ENCODE measurements at places on chromosomes 2 and 18.

- no peak for DNase-seq
Measured at GRCh38 chr2:218291318-218292047, 820 bp downstream of the TMBIM1 start.

DNA sequence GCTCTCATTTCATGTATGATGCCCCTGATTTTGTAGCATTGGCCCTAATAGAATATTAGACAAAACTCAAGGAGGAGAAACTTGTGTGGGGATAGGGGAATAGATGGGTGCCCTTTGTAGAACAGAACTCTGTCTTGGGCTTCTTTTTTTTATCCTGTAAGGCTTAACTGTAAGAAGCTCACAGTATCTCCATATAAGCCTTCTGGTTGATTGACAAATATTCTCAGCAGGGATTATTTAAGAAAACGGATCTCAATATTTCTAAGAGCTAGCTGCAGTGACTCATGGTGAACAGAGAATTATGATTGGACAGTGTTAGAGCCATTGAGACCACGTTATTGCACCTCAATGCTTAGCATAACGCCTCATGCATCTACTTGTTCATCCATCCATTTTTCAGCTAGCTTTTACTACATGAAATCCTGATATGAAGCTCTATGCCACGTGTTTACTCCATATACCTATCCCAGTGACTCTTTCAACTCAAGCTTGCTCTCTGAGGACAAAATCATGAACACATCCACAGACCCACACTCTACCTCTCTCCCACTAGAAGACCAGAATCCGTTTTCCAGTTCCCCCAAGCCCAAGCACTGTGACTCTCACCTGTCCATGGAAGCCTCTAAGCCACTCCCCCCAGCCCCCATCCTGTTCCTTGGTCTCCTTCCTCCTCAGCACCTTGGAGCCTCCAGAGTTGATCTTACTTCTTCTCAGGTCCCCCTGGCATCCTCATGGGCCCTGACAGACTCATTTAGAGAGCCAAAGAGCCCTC lies 99.2 kb downstream of the BCL2L11 start:
- no peak for DNase-seq

DNA sequence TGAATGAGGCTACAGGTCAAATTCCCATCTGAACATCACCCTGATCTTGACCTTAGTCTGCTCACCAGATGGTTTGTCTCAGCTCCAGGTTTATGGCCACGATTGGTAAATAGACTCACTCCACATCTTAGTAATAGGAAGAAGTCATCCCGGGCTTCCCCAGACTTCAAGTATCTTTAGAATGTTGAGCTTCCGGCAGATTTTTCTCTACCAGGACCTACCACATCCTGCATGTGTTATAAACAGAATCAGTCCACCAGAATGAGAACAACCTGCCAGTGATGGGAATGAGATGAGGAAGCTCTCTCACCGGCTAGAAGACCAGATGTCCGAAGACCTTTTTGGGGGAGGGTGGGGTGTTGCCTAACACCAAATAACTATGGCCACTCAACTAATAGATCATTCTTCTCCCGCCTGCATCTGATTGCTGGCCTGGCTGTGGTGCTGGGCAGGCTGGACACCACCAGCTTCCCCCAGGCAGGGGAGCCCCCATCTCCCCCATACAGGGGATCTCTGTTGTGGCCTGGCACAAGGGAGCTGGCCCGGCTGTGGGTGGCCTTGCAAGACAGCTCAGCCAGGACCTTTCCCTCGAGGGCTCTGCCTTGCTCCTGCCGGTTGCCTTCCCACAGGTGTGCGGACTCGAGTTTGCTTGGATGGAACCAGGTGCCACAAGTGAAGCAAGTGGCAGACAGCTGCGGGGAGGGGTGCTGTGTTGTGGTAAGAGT lies 88.5 kb downstream of the SH3RF3 start:
- DNase-seq = no peak

DNA sequence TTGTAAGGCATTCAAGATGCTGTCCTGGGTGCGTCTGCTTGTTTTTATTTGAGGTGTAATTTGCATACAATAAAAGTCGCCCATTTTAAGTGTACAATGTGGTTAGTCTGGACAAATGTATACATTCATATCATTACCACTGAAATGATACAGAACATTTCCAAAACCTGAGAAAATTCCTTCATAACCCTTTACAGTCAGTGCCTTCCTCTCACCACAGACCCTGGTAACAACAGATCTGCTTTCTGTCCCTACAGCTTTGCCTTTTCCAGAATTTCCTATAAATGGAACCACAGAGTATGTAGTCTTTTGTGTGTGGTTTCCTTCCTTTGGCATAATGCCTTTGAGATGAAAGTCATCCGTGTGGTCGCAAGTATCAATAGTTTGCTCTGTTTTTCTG lies 45.8 kb upstream of the NFU1 start:
- DNase-seq = no peak

- no peak for DNase-seq
Measured at GRCh38 chr18:72197591-72197990, 346.6 kb downstream of the CBLN2 start.

DNA sequence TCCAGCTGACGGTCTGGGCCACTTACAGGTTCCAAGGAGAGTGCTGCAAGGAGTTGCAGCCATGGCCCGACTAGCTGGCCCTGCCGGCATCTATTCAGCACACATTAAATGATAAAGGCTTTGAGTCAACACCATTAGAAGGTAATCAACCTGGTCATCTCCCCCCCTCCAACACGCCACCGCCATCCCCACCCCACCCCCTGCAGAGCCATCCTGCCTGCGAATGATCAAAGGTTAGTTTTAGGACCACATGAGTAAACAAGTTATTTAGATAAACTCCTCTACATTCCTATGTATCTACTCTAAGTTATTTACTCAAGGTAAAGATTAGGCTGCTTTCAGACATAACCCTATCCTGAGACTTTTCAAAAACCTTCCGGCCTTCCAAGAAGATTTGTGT lies 349.3 kb upstream of the SLC39A10 start:
- no peak for DNase-seq

GRCh38 chr2:47295981-47296635 lies 106.8 kb upstream of the MSH2 start:
- no peak for DNase-seq

DNA sequence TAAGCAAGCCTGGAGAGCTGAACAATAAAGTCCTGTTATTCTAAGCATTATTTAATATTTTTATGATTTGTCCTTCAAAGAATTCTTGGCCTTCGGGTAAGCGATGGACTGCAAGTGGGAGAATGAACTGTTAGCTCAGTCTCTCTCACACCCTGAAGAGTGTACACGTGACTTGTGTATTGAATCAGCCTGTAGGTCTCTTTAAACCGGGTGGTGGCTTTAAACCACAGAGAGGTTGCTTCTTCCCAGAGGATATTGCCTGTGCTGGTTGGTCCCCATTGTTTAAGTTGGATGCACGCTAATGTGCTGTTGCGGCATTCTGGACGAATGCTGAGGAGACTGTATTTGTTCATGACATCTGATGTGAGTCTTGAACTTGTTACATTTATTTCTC lies 183.3 kb downstream of the LTBP1 start:
- DNase-seq = no peak

DNA sequence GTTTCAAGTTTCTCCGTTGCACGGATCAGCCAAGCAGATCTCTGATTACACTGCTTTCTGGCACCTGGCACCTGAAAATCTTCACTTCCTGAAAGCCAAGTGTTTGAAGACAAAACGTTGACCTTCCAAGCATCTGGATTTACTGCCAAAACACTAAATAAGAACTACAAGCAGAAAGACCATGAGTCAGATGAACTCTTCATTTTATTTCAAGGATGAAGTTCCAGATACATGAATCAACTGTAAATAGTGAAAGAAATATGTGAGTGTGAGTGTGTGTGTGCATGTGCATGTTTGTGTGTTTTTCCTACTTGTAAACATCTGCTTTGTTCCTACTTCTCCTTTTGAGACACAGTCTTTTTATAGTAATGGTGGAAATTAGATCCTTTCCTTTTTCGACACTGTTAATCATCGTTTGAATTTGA lies 60.0 kb upstream of the DTNA start:
- no peak for DNase-seq

- DNase-seq = no peak
Measured at GRCh38 chr2:211994806-211995205, 543.8 kb downstream of the ERBB4 start.

- DNase-seq = no peak
Measured at GRCh38 chr2:46067501-46068305, 229.5 kb upstream of the EPAS1 start.

Data from GM13977 (cell line).